Stimulated activated CD4-positive, alpha-beta T cell treated with anti-CD3 and anti-CD28 coated beads, TNF-alpha, amount 100 ng/mL, for 48 hours (primary cell): ENCODE measurements at places on chromosomes 4 and X.

DNA sequence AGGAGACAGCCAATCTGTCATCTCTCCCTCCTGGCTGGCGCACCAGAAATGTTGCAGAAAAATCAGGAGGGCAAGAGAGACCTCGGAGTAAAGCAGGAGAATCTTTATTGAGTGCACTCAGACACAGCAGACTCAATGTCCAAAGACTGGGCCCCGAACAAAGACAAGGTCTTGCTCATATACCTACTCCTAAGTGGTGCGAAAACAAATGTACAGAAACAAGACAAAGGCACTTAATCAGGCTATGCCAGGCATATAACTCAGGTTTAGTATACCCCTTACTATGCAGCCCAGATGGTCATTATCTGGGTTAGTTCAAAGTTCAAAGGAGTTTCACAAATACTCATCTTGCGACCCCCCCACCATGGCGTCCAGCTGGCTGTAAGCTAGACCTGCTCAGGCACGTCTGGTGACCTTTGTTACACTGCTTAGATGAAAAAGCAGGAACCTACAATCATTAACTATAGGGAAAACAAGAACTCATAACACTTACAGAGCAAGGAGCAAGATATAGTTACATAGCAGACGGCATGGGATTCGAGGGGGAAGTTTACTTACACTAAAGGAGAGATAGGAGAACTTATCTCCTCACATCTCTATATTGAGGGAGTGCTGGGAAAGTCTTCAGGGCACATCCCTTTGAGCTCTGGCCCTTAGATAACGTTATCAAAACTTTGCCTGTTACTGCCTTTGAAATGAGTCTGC lies 27.5 kb downstream of the SULT1E1 start:
- DNase-seq = no peak

DNA sequence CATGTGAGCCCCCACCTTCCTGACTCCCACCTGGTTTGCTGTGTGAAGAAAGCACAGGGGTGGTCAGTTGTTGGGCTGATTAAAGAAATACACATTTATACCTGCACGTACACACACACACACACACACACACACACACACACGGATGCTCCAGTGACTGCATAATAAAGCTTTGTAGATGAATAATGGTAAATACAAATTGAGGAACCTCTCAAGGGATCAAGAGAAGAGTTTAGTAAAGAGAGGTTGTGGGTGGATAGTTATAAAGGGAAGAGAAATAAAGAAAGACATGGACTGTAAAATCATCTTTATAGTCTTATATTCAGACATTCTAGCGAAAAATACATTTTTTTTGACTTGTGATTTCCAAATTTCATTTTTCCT lies 144.1 kb downstream of the MGST2 start:
- DNase-seq = no peak

DNA sequence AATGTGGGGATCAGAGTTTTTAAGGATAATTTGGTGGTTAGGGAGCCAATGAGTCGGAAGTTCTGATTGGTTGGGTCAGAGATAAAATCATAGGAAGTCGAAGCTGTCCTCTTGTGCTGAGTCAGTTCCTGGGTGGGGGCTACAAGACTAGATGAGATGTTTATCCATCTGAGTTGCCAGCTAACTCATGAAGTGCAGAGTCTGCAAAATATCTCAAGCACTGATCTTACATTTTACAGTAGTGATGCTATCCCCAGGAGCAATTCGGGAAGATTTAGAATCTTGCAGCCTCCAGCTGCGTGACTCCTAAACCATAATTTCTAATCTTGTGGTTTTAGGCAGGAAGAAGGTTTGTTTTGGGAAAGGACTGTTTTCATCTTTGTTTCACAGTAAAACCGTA lies 565.8 kb upstream of the SPANXN1 start:
- no peak for DNase-seq

DNA sequence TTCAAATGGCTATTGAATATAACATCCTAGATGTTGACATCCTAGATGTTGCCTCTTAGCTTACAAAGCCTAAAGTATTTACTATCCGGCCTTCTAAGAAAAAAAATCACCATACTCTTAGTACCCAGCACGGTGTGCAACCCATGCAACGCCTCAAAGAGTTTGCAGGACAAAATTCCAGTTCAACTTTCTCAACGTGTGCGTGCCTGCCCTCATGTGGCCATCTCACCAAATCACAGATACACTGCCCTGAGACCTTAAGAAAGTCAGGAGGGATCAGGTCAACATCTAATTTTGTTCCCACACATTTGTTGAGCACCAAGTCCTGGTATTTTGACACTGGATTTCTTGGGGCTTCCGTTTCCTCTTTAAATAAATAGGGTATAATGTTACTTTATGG lies 68.3 kb downstream of the CRMP1 start:
- no peak for DNase-seq

GRCh38 chr4:175386776-175387507 lies 425.1 kb downstream of the GPM6A start:
- no peak for DNase-seq

DNA sequence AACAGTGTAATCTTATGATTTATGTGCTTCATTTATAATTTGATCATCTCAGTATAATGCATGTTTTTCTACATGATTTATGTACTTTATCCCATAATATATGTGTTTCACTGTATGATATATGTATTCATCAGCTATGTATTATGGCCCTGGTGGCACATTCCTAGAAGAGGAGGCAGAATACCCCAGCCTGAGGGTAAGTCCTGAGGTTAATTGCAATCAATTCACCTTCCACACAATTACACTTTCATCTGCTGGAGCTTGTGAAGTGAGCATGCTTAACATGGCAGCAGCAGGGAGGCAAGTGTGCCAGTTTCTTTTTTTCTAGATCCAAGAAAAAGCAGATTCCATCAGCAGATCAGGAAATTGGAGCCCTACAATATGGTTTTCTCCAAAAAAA lies 81.2 kb downstream of the CXXC4 start:
- no peak for DNase-seq

DNA sequence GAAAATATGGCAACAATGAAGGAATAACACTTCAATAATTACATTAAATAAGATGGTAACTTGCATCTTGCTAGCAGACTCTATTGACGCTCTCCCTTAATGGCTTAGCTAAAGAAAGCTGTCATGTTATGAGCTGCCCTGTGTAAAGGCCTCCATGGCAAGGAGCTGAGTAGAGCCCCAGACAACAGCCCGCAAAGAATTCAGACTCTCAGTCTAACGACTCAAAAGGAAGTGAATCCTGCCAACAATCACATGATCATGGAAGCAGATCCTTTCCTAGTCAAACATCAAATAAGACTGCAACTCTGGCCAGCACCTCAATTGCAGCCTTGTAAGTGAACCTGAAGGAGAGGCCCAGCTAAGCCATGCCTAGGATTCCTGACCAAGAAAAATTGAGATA lies 157.6 kb downstream of the MAB21L2 start:
- no peak for DNase-seq

DNA sequence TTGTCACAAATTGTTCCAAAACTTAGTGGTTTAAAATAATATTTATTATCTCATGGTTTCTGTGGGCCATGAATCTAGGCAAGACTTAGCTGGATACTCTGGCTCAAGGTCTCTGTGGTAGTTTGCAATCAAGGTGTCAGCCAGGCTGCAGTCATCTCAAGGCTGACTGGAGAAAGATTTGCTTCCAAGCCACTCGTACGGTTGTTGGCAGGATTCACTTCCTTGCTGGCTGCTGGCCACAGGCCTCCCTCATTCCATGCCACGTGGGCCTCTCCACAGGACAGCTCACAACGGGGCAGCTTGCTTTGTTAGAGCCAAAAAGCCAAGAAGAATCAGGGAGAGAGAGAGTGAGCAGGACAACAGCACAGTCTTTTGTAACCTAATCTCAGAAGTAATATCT lies 101.4 kb downstream of the WWC2 start:
- DNase-seq = no peak

DNA sequence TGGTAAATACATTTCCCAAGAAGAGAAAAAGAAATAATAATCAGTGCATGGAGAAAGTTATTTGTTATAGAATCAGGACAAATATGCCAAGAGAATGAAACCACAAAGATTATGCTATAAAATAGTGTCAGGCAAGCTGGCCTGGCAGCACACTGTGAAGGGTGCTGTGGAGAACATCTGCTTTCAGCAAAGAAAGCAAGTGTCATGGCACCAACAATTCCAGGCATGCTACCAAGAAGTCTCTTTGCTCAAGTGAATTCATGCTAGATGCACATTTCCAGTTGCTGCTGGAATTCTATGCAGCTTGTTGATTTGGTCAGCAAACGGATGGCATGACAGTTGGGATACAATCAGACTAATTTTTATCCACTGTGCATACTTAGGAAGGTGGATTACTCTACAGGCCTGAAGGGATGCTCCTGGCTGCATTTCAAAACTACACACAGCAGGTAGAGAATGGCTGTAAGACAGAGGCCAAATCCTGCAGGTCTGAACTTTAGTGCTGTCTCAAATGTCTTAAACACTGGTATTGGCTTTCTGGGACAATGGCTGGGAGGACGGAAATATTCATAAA lies 154.6 kb upstream of the FAT1 start:
- no peak for DNase-seq

DNA sequence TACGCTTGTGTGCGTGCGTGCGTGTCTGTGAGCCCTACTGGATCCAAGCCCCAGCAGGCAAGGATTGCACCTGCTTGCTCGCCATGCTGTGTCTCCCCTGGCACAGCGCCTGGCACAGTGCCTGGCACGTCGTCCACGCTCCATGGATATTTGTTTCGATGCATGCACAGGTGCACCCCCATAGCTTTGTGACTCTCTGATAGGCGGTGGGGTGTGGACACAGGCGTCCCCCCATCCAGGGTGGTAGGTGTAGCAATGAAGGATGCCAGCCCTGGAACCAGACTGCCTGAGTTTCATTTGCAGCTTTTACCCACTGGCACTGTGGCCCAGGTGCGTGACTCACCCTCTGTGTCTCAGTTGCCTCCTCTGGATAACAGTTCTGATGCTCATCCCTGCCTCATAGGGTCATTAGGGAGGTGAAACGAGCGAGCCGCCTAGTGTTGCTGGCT lies 20.2 kb downstream of the PIGG start:
- no peak for DNase-seq

GRCh38 chr4:156128616-156129015 lies 174.9 kb upstream of the CTSO start:
- DNase-seq = no peak

- DNase-seq = no peak
Observed at GRCh38 chr4:143253166-143253565, 68.4 kb downstream of the USP38 start.

DNA sequence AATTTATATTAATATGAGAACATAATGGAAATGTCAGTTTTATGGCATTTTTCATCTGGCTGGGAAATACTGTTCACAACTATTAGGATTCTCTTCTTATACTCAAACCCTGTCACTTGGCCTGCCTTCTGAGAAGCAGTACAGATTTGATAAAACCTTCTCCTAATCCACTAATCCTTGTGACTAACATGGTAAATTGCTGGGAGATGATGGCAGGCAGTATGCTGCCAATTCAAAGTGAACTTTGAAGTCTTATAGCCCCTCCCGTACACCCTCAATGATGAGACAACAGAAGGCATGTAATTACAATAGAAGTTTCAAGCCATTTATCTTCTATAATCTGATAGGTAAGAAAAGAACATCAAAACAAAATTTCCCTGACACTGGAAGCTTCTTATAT lies 36.9 kb downstream of the PAQR3 start:
- no peak for DNase-seq

GRCh38 chr4:62513306-62513705 lies 1313.2 kb downstream of the ADGRL3 start:
- no peak for DNase-seq

DNA sequence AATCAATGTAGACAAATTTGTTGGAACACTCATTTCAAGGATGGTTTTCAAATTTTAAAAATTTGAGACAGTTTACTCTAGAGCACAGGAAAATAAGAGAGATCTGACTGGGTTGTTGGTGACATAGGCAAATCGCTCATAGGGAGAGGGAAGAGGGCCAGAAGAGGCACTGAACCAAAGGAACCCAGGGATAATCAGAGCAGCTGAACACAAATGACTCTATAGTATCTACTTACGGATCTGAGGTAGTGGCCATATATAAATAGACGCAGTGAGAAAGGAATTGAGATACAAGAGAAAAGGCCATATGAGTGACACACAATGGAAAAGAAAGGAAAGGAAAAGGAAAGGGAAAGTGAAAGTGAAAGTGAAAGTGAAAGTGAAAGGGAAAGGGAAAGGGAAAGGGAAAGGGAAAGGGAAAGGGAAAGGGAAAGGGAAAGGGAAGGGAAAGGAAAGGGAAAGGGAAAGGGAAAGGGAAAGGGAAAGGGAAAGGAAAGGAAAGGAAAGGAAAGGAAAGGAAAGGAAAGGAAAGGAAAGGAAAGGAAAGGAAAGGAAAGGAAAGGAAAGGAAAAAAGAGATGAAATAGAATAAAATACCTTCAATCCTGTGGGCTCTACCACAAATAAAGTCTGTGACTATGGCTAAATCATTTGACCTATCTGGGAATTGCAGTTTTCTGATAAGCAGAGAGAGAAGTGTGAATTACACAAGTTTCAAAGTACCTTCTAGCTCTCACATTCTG lies 759.2 kb downstream of the DMD start:
- no peak for DNase-seq

GRCh38 chr4:7770224-7771050 lies 169.2 kb downstream of the AFAP1 start:
- DNase-seq = no peak

DNA sequence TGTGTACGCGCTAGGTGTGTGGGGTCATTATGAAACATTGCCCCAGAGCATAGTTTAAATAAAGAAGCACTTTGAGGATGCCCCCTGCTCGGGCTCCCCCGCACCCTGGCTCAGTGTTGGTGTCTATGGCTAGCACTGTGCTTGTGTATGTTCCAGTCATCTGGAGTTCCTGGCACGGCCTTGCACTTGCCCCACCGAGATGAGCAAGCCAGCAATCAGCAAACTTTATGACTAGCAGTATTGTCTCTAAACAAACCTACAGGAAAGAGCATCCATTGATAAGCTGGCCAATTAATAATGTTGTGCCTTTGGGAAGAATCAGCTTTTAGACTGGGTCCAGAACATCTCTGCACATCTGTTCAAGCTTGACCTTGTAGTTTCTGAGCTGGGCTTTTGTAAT lies 707 bp upstream of the SHROOM4 start:
- no peak for DNase-seq

DNA sequence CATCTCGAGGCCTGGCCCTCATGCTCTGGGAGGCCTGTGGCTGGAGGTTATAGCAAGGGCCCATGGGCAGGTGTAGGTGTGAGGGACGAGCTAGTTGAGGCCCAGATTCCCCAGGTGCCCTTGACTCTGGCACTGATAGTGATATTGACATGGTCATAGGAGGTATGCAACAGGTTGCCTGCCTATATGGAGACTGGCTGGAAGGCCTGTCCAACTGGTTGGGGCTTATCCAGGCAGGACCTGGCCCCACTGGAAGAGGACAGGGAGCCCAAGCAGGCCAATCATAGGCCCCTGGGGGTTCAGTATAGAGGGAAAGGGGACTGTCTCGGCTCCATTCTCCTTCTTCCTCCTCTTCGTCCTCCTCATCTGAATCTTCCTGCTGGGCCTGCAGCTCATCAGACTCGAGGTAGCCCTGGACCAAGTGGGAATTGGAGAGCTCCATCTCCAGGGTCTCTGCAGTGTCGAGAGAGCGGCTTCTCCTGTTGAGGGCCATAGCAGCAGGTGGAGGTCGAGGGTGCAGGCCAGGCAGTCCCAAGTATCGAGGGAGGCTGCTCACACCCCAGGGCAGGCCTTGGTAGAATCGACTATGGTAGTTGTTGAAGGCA lies 15.3 kb downstream of the AMER1 start:
- no peak for DNase-seq

GRCh38 chrX:109632906-109633504 lies 8.0 kb upstream of the KCNE5 start:
- no peak for DNase-seq
